Heart right ventricle (tissue), 16 donors: ENCODE measurements at places on chromosomes 5 and 9. TPM values are rescaled to one million over a fixed set of nuclear protein-coding genes. Genes with fewer than 3 reads are reported as not detected.

GRCh38 chr9:97846347-97846746 is 6.7 kb upstream of the FOXE1 start:
- no peak for DNase-seq

DNA sequence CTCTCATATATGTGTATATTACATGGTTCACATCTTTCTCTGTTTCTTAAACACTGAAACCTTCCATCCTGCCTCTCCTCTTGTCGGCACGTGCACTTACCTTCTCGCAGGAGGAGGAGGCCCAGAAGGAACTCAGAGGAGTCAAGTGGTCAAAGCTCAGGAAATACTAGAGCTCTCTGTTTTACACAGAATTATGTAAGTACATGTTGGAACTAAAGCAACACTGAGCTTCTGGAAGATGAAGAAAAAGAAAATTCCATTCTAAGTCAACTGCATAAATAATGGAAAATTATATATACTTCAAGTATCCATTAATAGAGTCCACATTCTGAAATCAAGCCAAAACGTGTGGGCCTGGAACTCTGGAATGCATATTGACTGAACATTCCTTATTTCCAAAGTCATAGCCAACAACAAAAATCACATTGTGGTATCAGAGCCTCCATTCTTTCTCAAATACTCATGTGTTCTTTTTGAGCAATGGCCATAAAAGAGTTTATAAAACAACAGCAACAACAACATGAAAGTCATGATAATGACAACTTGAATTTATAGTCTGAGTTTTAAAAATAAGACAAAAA is 121.5 kb upstream of the RAI14 start:
- no peak for DNase-seq

DNA sequence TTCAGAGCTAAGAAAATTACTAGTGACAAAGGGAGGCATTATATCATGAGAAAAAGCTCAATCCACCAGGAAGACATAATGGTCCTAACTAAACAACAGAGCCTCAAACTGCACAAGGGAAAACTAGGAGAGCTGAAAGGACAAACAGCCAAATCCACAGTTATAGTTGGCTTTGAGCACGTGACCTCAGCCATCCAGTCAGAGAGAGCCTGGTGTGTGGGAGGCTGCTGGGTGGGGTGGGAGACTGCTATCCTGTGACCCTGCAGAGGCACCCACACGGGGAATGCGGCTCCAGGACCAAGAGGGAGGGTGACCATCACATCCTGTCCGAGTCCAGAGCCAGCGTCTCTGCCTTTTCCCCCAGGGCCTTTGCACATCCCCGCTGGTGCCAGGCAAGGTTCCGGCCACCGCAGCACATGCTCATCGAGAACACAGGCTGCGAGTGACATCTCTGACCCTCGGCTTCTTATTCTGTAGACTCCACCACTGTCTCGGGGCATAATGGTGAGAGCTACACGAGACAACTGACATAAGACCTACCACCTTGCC is 145.1 kb downstream of the PHF2 start:
- DNase-seq: no peak

- no peak for DNase-seq
Measured at GRCh38 chr5:80809451-80809850, 150.7 kb upstream of the RASGRF2 start.

Gene PRUNE2
- 1.0 TPM for polyA plus RNA-seq
